ENCODE measurements at places on chromosomes 11 and 22. TPM values are rescaled to one million over a fixed set of nuclear protein-coding genes. Genes with fewer than 3 reads are reported as not detected.

- no peaks in the 10 kb centered on the region for H3K4me1 ChIP-seq
- H3K36me3 ChIP-seq, result peaks cover 4% of the 10 kb centered on the region
- H3K4me3 ChIP-seq, result no peak overlapping the region
- H3K27ac ChIP-seq, result no peak overlapping the region
- DNase-seq, result no peak
- H3K27me3 ChIP-seq, result no peaks in the 10 kb centered on the region
Measured at GRCh38 chr22:46948411-46949144, 186.1 kb downstream of the TBC1D22A start.

The CATSPERZ gene
- not detected for total RNA-seq

DNA sequence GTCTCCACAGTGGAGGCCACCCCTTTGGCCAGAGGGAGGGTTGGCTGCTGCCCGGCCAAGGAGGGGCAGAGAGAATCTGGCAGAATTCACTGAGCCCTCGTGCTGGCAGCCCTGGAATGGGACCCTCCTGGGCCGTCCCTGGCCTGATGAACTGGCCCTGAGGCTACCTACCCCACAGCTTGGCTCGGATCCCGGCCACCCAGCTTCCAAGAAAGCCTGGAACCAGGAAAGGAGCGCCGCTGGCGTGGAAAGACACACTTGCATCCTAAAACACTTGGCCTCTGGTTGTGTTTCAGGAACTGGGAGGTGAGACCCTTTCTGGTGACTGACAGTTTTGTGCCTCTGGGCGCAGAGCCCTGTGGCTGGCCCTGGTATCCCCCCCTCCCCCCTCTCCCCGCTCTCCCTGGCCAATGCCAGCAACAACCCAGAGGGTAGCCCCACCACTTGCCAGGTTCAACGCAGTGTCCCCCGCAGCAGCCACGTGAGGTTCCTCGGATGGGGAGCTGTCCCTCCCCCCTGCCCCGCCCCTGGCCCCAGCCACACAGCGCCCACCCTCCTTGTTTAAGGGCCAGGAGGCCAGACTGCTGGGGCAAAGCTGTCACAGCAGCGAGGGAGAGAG lies 693 bp downstream of the NFAM1 start:
- H3K4me3 ChIP-seq, result no peak overlapping the region
- no peak for DNase-seq
- H3K27me3 ChIP-seq, result no peaks in the 10 kb centered on the region
- no peaks in the 10 kb centered on the region for H3K36me3 ChIP-seq

The ZDHHC8 gene
- 74.7 TPM for total RNA-seq

- no peaks in the 10 kb centered on the region for H3K4me1 ChIP-seq
- H3K36me3 ChIP-seq, result no peaks in the 10 kb centered on the region
- no peaks in the 10 kb centered on the region for H3K27me3 ChIP-seq
- no peak overlapping the region for H3K27ac ChIP-seq
- no peak overlapping the region for H3K4me3 ChIP-seq
- no peak for DNase-seq
Measured at GRCh38 chr11:93034031-93034722, 64.7 kb downstream of the MTNR1B start.

- H3K27ac ChIP-seq, result no peak overlapping the region
- no peaks in the 10 kb centered on the region for H3K27me3 ChIP-seq
- no peak overlapping the region for H3K4me3 ChIP-seq
- DNase-seq, result no peak
- H3K36me3 ChIP-seq, result no peaks in the 10 kb centered on the region
- H3K4me1 ChIP-seq, result no peaks in the 10 kb centered on the region
Measured at GRCh38 chr22:50047346-50047745, 10.8 kb downstream of the TTLL8 start.

GRCh38 chr11:134580610-134580975 lies 168.6 kb upstream of the B3GAT1 start:
- no peaks in the 10 kb centered on the region for H3K36me3 ChIP-seq
- no peak overlapping the region for H3K4me3 ChIP-seq
- H3K27ac ChIP-seq, result no peak overlapping the region
- H3K27me3 ChIP-seq, result no peaks in the 10 kb centered on the region
